ENCODE measurements at places on chromosomes 11 and 22.

DNA sequence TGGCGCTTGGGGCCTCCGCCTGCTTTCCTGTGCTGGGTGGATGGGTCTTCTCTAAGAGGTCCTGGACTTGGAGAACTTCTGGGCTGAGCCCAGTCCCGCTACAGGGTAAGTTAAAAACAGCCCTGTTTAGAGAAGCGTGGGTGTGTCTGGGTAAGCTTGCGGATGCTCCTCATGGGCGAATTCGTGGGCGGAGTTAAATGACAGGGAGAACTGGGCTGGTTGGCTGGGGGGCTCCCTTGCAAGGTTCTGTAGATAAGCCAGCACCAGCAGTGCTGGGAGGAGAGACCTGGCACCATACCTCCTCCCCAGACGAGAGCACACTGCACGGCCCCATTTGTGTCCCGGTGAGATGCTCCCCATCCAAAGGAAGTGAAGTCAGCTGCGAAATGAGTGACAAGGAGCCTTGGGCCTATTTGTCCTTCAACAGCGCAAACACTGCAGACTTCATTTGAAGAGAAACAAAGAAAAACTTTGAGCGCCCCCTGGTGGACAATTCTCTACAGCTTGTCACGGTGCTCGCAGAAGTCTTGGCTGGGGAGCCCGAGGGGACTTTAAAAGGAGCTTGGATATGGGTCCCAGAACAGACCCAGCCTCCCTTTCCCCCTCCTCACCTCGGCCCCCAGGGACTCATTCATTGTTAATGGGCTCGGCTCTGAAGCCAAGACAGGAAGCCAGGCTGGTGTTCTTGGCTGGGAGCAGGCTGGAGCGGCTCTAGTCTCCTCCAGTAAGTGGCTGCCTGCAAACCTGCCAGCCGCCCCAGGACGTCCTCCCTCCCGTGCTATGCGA is 39.5 kb downstream of the TP53I11 start:
- peak; percentile 49 for DNase-seq

GRCh38 chr11:105137286-105137685 is 2.3 kb downstream of the CARD18 start:
- DNase-seq = no peak

DNA sequence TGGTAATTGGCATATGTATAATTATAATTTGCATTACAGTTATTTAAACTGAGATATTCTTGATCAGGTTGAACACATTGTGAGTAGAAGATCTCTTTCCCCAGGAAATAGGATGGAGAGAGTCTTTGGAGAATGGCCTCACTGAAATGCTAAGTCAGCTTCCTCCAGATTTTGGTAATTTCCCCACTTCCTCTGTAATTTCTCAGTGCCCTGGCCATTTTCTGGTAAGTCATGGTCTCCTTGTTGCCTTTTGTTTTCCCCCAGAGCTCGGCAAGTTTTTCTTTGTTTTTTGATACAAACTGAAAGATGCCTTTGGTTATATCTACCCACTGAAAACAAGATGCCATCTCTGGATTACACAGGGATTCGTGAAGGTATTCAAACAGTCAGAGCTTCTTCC is 12.8 kb upstream of the FBXO3 start:
- no peak for DNase-seq

GRCh38 chr11:8314916-8315315 is 51.2 kb upstream of the LMO1 start:
- DNase-seq = no peak

DNA sequence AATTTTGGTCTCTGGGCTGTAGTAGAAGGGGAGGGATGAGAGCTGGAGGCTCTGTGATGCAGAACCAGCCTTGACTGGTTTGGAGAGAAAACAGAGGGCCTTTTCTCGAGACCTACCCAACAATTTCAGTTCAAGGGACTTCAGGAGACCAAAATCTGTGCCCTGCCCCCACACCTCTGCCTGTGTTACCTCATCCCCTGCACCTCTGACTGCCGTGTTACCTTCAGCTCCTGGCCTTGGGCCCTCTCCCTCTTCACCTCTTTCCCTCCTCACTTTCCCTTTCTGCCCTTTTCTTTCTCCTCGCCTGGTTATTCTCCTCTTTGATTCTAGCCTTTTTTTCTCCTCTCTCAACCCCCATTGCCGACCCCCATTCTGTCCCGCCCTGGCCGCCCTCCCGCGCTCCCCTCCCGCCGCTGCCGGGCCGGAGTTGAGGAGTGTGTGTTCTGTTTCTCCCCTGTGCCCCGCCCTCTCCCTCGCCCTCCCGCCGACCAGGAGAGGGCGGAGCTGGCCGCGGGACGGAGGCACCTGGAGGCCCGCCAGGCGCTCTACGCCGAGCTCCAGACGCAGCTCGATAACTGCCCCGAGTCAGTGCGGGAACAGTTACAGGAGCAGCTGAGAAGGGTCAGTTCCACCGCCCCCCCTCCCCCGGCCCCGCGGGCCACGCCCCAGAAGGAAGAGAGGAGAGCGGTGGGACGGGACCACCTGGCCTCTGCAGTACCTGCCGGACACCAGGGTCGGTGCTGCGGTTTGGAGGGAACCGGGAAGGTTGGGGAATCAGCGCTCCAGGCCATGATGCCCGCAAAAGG is 27.2 kb downstream of the PHLDB1 start:
- no peak for DNase-seq

DNA sequence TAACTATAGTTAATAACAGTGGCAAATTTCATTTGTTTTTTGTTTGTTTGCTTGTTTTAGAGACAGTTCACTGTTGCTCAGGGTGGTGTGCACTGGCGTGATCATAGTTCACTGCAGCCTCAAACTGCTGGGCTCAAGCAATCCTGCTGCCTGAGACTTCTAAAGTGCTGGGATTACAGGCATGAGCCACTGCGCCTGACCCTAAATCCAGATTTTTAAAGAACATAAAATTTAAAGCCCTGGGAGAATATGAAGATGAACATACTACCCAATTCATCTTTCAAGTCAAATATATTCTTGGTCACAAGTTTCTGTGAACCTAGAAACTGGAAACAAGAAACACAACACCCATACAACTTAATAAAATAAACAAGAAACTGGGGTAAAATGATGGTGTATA is 28.1 kb downstream of the RRAS2 start:
- no peak for DNase-seq

DNA sequence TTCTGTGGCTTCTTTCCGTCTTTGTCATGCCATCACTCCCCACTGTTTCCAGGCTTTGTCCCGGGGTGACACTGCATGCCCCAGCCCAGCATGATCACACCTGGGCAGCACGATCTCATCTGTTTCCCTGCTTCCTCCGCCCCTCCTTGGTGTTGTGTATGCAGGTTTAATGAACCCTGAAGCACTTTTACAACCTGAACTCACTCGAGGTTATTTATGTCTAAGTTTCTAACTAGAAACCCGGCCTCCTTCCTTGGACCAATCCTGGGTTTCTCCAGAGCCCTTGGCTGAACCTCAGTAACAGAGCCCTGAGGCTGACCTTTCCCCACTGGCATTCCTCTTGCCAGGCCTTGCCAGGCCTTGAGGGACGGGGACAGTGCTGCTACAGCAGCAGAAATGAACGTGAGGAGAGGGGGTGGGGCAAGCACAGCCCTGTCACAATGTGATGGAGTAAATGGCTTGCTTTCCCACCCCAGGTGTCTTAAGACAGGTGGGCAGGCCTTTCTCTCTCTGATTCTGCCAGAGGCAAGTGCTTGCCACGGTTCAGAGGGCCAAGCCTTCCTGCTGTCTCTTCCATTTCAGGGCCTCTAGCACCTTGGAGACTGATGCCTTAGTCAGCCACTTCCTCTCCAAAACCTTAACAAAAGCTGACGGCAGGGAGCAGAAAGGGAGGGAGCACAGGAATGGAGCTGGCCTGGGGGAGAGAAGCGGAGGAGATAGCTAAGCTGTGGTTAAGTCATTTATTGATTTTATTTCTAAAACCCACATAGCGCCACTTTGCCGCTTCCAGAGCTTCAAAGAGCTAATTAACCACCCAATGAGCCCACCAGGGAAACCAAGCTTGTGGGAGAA is 3.1 kb upstream of the PYGM start:
- DNase-seq = no peak

DNA sequence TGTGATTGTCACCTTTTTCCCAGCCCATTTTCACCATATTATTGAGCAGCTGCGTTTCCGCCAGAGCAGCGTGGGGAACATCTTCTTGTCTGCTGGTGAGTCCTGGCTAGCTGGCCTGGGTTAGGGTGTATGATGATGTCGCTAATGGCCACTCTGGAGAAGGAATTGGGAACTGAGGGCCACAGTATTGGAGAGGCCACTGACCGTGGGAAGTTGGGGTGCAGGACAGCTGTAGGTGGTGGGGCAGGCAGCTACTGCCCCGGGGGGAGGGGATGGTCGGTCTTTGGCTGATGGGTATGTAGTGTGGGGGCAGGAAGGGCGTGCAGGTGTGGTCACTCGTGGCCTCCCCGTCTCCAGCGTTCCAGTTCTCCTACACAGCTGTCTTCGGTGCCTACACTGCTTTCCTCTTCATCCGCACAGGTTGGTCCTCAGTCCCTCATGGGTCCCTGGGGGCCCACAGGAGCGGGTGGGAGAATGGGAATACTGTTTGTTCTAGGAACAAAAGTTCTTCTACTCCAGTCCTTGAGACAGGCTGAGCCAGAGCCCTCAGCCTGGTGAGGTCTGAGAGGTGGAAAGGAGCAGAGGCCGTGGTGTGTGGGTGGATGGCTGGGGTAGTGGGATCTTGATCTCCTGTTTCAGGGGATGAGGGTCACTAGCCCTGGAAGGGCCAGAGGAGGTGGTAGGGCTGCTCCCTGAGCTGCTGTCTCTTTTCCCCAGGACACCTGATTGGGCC is 2.1 kb downstream of the RCE1 start:
- DNase-seq = no peak

GRCh38 chr11:118314988-118315411 is 10.5 kb downstream of the CD3E start:
- DNase-seq = no peak

- no peak for DNase-seq
These were observed 5.1 kb downstream of the SYT12 start for GRCh38 chr11:67027943-67028542.

DNA sequence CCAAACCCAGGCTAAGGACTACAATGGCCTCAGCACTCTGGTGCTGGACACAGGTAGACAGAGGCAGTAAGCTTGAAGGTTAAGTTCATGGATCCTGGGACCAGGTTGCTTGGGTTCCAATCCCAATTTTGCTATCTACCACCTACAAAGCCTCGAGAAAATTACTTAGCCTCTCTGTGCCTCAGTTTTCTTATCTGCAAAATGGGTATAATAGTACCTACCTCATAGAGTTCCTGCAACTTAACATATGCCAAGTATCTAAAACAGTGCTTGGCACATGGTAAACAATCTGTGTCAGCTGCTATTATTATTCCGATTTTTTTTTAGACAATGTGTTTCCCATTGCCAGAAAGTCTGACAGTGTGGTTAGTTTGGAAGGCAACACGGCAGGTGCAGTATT is 37.5 kb downstream of the SYN3 start:
- no peak for DNase-seq

DNA sequence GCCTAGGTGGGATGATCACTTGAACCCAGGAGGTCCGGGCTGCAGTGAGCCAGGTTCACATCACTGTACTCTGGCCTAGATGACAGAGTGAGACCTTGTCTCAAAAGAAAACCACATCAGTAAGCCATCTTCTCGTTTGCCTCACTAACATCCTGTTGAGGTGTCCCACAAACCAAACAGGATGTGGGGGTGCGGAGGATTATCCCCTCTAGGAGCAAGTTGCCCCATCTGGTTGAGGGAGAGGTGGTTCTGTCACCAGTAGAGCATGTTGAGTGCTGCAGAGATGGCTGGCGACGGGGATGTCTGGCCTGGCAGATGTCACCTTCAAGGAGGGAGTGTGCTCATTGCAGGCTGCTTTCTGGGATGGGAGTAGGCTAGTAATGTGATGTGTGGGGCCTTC is 72.4 kb downstream of the ZNRF3 start:
- peak; percentile 13 for DNase-seq

DNA sequence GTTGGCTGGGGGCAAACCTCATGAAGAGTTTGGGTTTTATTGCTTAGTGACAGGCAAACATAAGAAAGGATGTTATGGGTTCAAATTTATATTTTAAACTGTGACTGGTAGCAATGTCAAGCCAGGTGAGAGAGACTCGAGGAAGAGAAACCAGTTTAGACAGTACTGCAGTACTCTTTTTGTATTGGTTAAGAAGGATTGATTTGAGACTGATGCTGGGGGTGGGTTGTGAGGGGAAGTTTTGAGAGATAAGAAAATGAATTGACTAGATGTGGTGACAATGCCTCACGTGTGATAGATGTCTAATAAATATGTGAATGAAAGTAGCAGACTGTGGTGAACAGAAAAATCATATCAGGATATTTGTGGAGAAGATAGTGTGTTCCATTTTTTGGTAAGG is 142.4 kb downstream of the DDX10 start:
- DNase-seq = no peak

GRCh38 chr11:82041764-82042163 is 691.9 kb downstream of the FAM181B start:
- no peak for DNase-seq

DNA sequence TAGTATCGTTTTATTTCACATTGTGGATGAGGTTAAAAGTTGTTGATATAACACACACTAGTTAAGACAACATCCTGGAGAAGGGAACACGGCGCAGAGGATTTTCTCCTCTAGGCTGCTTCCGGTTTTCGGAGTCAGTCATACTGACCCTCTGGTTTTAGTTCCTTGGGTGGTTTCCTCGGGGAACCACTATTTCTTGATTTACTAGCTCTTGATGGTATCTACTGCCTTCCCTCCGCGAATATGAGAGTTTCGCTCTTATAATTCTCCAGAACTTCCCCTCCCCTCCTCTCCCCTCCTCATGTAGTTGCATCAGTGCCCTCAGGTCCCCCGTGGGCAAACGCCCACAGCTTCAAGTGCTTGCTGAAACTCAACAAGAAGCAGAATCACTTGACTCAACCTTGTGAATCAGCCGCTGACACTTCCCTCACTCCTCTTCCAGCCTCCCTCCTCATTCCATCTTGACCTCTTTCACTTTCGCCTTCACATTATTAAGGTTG is 15.9 kb upstream of the APOBEC3A start:
- DNase-seq = no peak

GRCh38 chr22:21622011-21622918 is 7.6 kb downstream of the YDJC start:
- no peak for DNase-seq

DNA sequence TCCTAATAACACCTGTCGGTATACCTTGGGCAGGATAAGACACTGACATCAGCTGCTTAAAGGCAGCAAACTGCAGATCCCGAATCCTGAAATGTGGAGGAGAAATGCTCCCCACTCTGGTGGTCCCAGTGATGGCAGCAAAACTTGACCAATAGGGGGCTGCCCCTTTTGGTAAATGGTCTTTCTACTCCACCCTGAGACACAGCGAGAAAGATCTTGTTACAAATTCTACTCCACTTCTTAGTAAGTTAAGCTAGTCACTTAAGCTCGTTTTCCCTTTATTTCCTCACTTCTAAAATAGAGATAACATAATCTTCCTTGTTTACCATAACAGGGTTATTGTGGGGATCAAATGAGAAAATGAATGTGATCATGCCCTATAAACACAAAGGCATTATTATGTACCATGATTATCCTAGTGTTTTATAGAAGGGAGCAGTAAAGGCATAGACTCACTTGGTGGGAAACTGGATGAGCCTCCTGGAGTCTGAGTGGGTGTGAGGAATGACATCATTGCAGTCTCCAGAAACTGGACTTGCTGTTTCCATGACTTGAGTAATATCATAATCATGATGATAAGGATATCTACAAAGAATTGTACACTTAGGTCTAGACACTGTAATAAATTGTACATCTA is 50.9 kb downstream of the ENDOD1 start:
- DNase-seq = no peak

GRCh38 chr11:12803086-12803826 is 129.0 kb downstream of the TEAD1 start:
- DNase-seq = no peak

GRCh38 chr11:66042227-66042995 is 6.5 kb downstream of the GAL3ST3 start:
- DNase-seq = no peak
